Endothelial cell (in vitro differentiated cells): ENCODE measurements at places on chromosomes 6 and 20. TPM values are rescaled to one million over a fixed set of nuclear protein-coding genes. Genes with fewer than 3 reads are reported as not detected.

FUT9 gene
- 5.7 TPM for total RNA-seq

SLC12A5 gene
- total RNA-seq = 8.8 TPM

BMP2 gene
- total RNA-seq = 1.1 TPM

SLC2A4RG gene
- total RNA-seq = 69.6 TPM

FAM217A gene
- total RNA-seq = not detected

NRSN1 gene
- not detected for total RNA-seq

DNA sequence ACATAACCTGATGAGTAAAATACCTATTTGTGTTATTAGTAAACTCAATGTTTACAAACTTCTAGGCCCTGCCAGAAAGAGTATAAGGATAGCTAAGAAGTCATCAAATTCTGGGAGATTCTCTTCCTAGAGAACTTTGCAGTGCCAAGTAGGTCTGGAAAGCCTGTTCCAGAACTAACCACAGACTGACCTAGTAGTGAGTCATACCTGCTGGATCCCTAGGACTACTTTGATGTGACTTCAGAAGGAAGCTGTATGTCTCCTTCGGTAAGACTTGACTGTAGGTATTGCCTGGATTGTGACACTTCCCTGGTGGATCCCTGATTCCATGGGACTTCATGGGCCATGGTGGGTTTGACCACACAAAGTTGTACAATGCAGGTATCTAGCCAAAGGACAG is 131.7 kb downstream of the DNAH8 start:
- no peaks in the 10 kb centered on the region for H3K36me3 ChIP-seq
- H3K4me3 ChIP-seq = no peak overlapping the region
- no peaks in the 10 kb centered on the region for H3K27me3 ChIP-seq
- DNase-seq = no peak
- H3K27ac ChIP-seq = no peak overlapping the region
- H3K4me1 ChIP-seq = peaks cover 4% of the 10 kb centered on the region

GRCh38 chr6:154515826-154516225 is 5.3 kb upstream of the CNKSR3 start:
- no peak for DNase-seq
- no peak overlapping the region for H3K4me3 ChIP-seq
- H3K27me3 ChIP-seq = no peaks in the 10 kb centered on the region

- no peaks in the 10 kb centered on the region for H3K36me3 ChIP-seq
- no peak overlapping the region for H3K27ac ChIP-seq
- peaks cover 7% of the 10 kb centered on the region for H3K4me1 ChIP-seq
- peaks cover 5% of the 10 kb centered on the region for H3K27me3 ChIP-seq
Measured at GRCh38 chr20:53019464-53019863, 47.3 kb downstream of the TSHZ2 start.

DNA sequence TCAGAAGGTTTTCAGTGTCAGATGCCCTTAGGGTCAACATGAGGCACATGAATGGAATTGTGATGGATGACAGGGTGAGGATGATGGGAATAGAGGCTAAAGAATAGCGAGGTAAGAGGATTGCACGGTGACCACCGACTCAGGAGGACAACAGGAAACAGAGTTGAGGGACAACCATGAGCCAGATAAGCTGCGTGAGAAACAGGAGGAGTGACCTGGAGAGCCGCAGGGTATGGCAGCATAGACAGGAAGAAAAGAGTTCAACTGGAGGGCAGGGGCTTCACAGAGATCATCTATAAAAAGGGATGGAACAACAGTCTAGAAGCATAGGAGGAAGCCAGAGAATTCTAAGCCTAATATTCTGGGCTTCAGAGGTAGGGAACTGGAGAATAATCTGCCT is 84.7 kb upstream of the ENPP5 start:
- no peaks in the 10 kb centered on the region for H3K4me1 ChIP-seq
- H3K27ac ChIP-seq = no peak overlapping the region
- no peaks in the 10 kb centered on the region for H3K36me3 ChIP-seq
- DNase-seq = no peak
- peaks cover 3% of the 10 kb centered on the region for H3K27me3 ChIP-seq

DNA sequence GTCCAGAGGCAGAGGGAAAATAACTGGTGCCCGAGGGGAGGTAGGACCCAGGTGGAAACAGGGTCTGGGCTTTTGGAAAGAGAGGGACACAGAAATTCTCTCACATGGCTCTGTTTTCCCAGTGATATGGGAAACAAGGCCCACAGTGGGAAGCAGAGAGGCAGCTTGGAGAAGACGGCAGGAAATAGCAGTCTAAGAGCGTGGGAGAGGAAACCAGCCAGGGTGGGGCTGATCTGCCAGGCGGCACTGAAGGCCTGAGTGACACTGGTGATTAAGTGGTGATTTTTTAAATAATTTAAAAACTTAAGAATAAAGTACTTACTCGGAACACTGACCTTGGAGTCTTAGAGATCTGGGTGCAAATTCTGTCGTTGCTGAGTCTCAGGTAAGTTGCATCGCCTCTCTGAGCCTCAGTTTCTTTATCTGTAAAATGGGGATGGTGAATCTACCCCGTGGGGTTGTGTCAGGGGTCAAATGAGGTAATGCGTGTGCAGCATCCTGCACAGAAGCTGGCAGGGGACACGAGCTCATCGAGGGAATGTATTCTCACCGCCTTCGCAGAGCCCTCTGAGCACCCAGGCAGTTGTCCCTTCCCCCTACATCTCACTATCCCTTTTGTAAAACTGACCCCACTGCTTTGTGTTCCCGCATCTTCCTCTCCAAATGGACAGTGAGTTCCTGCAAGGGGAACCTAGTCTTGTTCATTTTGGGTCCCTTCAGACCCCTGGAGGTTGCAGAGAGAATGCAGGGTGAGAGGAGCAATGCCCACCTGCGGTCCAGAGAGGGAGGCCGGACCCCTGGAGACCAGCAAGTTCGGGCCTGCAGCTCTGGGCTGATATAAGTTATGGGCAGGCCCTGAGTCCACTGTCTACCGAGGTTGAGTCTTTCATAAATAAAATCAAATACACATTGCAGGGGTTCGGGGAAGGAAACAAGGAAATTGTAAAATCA is 228.6 kb upstream of the PMEPA1 start:
- peaks cover 46% of the 10 kb centered on the region for H3K4me1 ChIP-seq
- DNase-seq = no peak
- peak overlapping the region; percentile 91 for H3K27ac ChIP-seq
- peaks cover 5% of the 10 kb centered on the region for H3K27me3 ChIP-seq
- H3K36me3 ChIP-seq = no peaks in the 10 kb centered on the region

GRCh38 chr6:159427771-159428170 is 258.6 kb downstream of the FNDC1 start:
- no peaks in the 10 kb centered on the region for H3K27me3 ChIP-seq
- no peak for DNase-seq
- no peaks in the 10 kb centered on the region for H3K36me3 ChIP-seq

DNA sequence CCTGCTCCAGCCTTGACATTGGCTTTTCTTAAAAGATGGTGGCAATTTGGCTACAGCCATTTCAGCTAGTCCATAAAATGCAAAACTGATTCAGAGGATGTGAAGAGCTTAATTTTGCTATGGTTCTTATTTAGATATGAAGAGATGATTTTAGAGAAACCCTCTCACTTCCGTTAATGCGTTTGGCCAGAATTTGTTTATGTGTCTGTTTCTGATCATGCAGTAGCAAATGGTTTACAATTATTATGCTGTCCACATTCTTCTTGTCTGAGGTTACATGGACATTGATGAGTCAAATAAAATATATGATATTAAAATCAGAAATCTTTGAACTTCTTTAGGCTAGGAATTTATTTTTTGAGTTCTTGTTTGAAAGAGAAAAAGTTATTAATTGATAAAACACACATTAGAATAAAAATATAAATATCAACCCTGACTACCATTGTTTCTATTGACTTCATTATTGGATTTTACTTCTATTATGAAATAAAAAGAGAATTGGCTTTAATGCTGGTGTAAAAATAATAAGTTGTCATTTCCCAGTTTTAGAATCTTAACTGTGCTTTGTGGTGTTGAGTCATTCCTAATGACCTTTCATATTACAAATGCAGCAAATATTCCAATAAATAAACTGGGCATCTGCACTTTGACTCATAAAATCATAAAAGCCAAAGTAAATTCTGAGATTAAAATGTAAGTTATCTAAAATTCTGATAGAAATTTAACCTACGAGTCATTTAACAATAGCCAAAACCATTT is 1286.0 kb upstream of the GJE1 start:
- H3K36me3 ChIP-seq = no peaks in the 10 kb centered on the region
- DNase-seq = no peak
- no peak overlapping the region for H3K27ac ChIP-seq
- no peak overlapping the region for H3K4me3 ChIP-seq
- H3K27me3 ChIP-seq = peaks cover 1% of the 10 kb centered on the region
